ENCODE measurements at places on chromosomes 13 and 19. TPM values are rescaled to one million over a fixed set of nuclear protein-coding genes. Genes with fewer than 3 reads are reported as not detected.

DNA sequence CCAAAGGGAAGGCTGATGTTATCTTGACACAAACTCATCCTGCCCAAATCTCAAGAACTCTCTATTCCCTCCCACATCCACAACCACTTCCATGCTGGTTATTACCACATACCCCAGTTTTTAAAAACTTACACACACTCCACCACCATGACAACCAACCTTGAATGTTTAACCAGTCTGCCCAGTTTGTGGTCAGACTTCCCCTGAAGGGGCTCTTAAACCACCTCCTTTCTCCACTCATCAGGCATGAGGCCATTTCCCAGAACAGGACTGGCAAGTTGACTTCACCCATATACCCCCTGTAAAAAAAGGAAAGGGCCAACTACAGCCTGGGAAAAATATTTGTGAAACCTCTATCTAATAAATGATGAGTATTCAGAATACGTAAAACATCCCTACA lies 12.4 kb upstream of the ZSCAN4 start:
- no peak for DNase-seq

DNA sequence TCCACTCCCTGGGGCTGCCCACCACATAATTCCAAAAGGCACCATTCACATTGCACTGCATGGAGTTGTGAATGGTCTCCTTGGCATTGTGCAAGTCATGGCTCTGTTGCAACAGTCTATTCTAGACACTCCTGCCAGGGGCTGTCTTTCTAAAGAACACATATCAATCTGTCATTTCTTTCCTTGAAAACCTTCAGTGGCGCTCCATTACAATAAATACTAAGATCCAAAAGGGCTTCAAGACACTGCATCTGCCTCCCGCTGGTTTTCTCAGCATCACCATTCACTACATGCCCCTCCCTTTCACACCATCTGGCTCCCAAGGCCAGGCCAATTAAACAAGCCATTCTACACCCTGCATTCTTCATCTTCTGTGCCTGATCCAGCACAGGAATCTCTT lies 32.2 kb upstream of the TM9SF2 start:
- no peak for DNase-seq

DNA sequence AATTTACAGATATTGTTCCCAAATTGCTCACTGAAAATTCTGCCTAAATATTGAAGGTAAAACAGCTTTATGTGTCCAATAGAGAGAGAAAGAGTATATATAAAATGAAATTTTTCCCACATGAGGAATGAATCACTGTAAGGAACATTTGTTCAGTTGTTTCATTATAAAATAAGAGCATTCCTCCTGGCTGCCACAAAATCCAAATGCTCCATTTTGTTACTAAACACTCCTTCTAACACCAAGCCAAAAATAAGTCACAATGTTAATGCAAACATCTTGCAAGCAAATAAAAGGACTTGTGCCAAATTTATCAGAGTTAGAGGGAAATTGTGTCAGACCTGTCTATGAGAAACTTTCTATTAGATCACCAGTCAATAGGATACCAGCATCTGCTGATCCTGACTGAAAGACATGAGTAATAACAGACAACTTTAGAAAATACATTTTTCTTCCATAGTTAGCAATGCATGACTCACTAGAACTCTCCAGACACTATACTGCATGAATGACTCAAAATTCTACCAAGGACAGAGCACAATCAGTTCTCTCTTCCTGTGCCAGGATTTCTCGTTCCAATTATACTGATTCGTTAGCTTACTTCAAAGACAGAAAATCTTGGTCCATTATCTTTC lies 83.5 kb upstream of the FNDC3A start:
- DNase-seq, result peak; percentile 77

GRCh38 chr19:1401138-1401888 lies at the start of gene GAMT:
Gene GAMT, minus strand, starts transcription at chr19:1401542. Its CDS starts 66 bp downstream, at chr19:1401476.
- DNase-seq, result no peak

DNA sequence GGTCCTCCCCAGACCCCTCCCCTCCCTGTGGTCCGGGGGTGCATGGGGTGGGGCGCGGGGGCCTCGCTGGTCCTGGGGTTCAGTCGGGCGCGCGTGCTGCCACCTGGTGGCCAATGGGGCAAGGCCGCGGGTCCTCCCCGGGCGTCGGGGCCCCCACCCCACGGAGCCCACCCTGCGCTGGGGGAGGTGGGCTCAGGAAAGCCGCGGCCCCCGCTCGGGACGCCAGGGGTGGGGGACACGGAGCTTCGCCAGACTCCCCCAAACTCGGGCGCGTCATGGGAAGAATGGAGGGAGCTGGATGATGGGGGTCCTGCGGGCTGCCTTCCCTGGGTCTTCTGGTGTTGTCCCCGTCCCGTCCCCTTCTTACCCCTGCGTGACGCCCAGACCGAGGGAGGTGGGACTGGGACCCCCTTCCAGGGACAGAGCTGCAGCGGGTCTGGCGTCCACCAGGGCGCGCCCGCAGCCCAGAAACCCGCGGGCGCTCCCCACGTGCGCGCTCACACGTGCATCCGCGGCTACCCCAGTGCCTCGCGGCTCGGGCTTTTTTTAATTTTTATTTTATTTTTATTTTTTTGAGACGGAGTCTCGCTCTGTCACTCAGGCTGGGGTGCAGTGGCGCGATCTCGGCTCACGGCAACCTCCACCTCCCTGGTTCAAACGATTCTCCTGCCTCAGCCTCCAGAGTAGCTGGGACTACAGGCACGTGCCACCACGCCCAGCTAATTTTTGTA lies 19.8 kb upstream of the TCF3 start:
- DNase-seq, result no peak

- no peak for DNase-seq
These were observed 47.2 kb downstream of the ZAR1L start for GRCh38 chr13:32267836-32268439.

Gene ZNF729
- not detected for total RNA-seq

GRCh38 chr19:41922585-41922984 lies 5.7 kb downstream of the ERFL start:
- DNase-seq, result no peak

- DNase-seq, result peak; percentile 58
These were observed 64.2 kb upstream of the ZNF599 start for GRCh38 chr19:34837262-34837661.

GRCh38 chr19:41255171-41255570 lies 9.0 kb upstream of the HNRNPUL1 start:
- no peak for DNase-seq

- no peak for DNase-seq
These were observed 24.8 kb upstream of the CCNP start for GRCh38 chr19:40251244-40251643.

DNA sequence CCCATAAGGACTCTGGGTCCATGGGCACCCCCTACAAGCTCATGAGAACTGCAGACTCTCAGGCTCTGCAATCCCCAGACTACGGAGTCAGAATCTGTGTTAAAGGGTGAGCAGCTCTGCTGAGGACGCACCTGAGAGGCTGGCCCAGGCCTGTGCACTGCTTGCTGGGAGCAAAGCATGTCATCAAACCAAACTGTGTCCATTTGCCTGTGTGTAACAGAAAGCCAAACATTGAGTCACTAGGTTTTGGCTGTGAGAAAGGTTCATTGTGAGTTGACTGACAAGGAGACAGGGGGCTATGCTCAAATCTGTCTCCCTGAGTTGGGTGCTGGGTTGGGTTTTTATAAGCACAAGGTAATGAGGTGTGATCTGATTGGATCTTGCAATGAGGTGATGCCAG lies 22.1 kb upstream of the MTIF3 start:
- DNase-seq, result no peak

- no peak for DNase-seq
These were observed 495.7 kb downstream of the SLITRK1 start for GRCh38 chr13:83386609-83387008.

Gene URAD
- total RNA-seq, result not detected

DNA sequence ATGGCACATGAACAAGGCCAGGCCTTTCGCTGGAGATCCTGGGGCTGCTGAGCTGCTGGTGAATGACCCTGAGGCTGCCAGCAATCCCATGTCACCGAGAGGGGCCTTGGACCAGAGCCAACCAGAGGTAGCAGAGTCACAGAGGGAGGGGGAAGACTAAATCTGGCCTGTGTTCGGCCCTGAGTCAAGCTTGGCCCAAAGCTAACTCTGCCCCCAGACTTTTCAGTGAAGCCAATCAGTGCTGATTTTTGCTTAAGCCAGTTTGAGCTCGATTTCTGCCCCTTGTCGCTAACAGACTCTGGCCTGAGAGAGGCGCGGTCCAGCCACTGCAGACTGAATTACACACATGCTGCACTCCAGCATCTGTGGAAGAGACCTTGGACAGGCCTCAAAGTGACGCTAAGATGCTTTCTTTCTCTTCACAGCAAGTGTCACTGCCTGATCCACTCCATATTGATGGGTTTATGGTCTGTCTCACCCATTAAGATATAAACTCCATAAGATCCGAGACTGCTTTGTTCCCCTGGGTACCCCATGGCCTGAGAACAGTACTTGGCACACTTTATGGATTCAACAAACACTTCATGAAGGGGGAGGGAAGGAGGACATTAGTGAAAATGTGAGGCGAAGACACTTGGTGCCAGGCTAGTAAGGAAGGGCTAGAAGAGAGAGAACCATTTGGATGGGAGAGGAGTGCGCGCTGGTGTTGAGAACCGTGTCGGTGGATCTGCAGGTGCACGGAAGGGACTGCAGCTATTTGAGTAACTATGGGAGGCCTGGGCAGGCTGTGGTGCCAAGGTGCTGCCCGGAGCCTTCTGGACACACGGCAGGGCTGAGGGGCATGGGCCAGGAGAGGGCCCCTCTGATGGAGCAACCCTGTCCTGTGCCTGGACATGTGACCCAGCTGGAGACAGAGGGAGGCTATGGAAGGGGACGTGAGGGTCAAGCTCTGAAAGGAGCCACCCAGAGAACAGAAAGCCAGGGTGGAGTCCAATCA lies 17.6 kb downstream of the RANBP3 start:
- no peak for DNase-seq

DNA sequence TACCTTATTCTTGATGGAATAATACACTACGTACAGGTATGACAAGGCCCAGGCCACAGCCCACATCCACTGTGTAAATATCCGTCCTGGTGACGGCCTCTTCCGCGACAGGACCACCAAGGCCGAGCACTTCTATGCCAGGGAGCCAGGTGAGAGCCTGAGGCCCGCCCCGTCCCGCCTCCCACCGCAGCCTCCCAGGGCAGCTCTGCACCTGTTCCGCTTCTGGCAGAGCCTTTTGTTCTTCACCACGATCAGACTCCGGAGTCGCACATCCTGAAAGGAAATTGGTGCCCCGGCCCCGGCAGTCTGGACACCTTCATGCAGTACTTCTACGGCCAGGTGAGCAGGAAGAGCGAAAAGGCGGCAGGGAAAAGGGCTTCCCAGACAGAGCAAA lies 10.6 kb upstream of the ZNF358 start:
- no peak for DNase-seq

GRCh38 chr13:49865218-49865617 lies 70.9 kb downstream of the SPRYD7 start:
- no peak for DNase-seq

DNA sequence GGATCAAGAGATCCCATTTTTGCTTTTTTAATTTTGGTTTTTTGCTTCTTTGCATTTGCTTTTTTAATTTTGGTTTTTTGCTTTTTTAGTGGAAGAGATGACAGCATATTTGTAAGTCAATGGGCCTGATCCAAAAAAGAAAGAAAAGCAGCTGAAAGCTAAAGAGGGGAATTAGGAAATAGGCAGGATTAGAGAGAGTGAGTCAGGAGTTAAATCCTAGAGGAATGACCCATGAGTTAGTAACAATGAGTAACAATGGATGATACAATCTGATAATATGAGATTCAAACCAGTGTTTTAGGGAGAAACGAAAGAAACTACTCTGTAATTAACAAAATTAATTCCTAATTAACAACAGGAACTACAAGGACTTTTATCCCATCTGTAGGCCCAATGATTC lies 111.2 kb upstream of the SGCG start:
- peak; percentile 17 for DNase-seq

Data from A172 (cell line).